A172 (cell line): ENCODE measurements at places on chromosomes 16 and 17.

GRCh38 chr17:80479246-80479566 lies 2.8 kb upstream of the NPTX1 start:
- no peak for DNase-seq

DNA sequence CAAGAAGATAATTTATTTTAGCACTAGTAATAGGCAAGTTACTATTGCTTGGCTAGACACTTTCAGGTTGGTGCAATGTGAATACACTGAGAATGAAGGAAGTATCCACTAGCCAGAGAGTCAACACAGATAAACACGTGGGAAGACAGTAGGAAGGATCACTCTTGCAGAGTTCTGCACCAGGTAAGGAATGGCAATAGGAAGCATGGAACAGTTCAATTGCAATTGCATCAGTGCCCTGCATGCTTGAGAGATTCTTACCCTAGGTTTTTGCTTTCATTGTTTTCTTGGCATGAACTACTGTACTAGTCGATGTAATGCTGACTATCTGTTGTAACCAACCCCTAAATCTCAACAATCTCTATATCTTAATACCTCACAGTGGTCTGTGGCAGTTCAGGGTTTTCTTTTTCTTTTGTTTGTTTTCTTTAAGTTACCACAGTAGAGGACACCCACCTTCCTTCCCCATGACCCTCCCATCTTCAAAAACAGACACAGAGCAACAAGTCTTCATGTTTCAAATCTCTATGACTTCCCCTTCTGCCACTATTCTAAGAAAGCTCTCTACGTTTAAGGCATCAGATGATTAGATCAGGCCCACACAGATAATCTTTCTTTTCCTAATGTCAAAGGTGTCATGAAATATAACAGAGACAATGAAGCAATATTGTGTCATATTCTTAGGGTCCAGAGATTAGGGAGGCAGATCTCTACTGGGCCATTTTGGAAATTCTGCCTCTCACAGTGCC lies 18.1 kb upstream of the ABCA8 start:
- no peak for DNase-seq

- DNase-seq: no peak
These were observed 4.9 kb upstream of the ZG16B start for GRCh38 chr16:2825049-2825742.

GRCh38 chr17:44837196-44837595 lies 7.1 kb upstream of the GJC1 start:
- no peak for DNase-seq

DNA sequence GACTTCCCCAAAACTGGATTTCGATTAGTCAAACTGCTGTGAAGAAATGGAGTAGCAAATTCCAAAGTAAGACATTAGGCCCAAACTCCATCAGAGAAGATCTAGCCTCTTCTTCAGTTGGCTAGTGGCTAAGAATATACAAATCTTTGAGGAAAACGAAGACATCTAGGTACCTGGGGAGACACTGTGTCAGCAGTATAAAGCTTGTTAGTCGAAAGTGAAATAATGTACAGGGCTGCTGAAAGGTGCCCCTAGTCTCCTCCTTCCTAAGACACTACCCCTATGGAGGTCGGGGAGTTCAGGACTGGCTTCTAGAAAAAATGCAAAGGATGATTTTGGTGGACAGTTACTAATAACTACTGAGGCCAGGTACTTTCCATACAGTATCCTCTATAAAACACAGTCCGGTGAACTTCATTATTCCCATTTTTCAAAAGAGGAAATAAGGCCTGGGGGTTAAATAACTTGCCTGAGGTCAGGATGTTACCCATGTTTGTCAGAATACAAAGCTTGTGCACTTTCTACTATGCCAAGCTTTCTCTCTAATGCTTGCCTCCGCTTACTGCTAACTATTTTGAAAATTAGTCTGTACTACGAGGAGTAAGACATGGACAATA lies 15.0 kb downstream of the DNAJC7 start:
- no peak for DNase-seq

- DNase-seq: no peak
These were observed 30.5 kb downstream of the GINS3 start for GRCh38 chr16:58422809-58423208.

GRCh38 chr16:71404364-71404763 lies 37.5 kb downstream of the TLE7 start:
- no peak for DNase-seq

- no peak for DNase-seq
These were observed 100.6 kb upstream of the ZNF750 start for GRCh38 chr17:82940226-82941020.

- no peak for DNase-seq
These were observed 185.6 kb downstream of the UTP18 start for GRCh38 chr17:51445946-51446345.
